Left ventricle myocardium inferior (tissue), 1 donor: ENCODE measurements at places on chromosomes 2 and 18.

DNA sequence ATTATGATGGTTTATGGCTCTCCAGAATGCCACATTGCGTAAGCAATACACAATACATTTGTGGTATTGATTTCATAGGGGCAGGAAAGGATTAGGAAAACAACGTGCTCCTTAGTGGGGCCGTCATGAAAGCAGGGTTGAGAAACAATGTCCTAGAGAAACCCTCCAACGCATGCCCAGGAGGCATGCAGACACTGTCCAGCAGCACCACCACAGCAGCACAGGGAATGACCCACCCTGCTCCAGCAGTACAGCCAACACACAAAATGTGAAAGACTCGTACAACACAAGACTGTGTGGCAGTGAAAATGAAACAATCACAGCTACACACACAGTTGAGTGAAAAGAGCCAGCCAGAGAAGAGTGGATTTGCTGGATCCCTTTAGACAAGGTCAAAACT is 66.3 kb downstream of the FAM168B start:
- no peak for DNase-seq

- DNase-seq, result no peak
Observed at GRCh38 chr2:181770150-181770549, 89.8 kb upstream of the NEUROD1 start.

DNA sequence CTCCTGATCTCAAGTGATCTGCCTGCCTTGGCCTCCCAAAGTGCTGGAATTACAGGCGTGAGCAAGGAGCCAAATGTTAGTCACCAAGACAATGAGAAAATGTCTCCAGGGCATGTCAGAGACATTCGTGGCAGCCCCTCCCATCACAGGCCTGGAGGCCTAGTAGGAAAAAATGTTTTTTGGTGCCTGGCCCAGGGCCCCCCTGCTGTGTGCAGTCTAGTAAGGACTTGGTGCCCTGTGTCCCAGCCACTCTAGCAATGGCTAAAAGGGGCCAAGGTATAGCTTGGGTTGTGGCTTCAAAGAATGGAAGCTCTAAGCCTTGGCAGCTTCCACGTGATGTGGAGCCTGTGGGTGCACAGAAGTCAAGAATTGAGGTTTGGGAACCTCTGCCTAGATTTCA is 12.5 kb upstream of the TXNL4A start:
- DNase-seq, result no peak

DNA sequence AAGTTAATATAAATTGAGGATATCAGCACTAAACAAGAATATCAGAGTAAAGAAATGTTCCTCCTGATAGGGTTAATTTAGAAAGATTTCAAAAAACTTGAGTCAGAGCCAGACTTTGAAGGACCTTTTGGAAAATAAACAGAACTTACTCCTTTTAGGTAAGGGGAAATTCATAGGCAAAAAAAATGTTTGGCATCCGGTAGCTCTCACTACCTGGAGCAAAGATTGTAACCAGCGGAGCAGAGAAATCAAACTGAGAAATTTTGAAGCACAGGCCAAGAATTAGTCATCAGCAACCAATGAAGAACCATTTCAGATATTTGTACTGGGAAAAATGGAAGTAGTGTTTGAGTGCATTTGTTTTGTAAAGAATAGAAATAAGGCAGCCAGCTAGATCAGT is 113.0 kb downstream of the ICA1L start:
- no peak for DNase-seq

- DNase-seq, result no peak
Observed at GRCh38 chr18:48194591-48195181, 214.5 kb downstream of the ZBTB7C start.

DNA sequence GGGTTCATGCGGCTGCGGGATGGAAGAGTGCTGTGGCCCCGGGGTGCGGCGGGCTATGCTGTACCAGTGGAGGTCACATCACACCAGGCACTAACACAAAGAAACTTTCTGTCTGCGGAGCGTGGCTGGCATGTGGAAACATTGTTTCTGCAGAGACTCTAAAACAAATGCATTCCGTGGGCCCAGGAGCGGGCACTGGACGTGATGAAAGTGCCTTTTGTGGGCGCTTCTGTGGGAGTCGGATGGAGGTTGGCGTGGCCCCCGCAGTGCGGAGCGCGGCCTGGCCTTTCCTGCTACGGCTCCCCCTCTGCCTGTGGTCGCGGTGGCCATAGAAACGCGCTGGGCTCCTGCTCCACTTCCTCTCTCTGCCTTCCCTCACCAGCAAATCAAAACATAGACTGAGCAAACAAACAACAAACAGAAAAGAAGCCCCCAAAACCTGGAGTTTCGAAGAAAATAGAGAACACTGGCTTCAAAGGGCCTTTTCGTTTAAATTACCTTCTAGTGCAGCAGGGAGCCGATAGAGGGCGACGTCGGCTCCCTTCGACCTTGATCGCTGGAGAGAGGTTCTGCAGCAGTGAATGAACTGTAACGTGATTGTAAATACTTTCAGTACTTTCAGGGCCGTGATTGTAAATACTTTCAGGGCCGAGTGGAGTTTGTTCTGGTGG is 51.4 kb downstream of the KIF5C start:
- DNase-seq, result no peak

- peak; percentile 43 for DNase-seq
Observed at GRCh38 chr2:3405876-3406275, 26.4 kb downstream of the TRAPPC12 start.

GRCh38 chr2:152420363-152420762 is 85.4 kb downstream of the FMNL2 start:
- DNase-seq, result no peak
